ENCODE measurements at places on chromosomes 7 and 10. TPM values are rescaled to one million over a fixed set of nuclear protein-coding genes. Genes with fewer than 3 reads are reported as not detected.

The VENTX gene
- not detected for total RNA-seq

DNA sequence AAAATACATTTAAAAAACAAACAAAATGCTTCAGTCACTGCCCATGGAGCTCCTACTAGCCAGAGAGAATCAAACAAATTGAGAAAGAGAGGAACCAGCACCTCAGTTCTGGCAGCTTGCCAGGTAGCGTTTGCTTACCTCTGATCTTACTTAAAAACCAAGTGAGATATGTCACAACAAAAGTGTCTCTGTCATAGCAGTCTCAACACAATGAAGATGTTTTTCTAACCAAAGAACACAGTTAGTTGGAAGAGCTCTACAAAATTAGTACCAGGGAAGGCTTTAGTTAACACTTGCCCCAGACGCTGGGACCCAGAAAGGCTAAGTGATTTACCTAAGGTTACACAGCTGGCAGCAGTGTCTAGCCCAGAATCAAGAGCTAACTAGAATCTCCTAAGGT, 3.4 kb downstream of the DOCK4 start:
- no peak for DNase-seq

DNA sequence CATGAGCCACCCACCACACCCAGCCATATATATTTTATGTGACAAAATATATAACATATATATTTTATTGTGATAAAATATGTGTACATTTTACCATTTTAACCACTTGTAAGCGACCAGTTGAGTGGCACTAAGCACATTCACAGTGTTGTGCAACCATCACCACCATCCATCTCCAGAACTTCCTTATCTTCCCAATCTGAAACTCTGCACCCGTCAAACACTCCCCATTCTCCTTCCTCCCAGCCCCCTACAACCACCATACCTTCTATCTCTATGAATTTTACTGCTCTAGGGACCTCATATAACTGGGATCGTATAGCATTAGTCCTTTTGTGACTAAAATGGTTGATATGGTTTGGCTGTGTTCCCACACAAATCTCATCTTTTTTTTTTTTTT, 20.8 kb upstream of the CYTH3 start:
- no peak for DNase-seq

DNA sequence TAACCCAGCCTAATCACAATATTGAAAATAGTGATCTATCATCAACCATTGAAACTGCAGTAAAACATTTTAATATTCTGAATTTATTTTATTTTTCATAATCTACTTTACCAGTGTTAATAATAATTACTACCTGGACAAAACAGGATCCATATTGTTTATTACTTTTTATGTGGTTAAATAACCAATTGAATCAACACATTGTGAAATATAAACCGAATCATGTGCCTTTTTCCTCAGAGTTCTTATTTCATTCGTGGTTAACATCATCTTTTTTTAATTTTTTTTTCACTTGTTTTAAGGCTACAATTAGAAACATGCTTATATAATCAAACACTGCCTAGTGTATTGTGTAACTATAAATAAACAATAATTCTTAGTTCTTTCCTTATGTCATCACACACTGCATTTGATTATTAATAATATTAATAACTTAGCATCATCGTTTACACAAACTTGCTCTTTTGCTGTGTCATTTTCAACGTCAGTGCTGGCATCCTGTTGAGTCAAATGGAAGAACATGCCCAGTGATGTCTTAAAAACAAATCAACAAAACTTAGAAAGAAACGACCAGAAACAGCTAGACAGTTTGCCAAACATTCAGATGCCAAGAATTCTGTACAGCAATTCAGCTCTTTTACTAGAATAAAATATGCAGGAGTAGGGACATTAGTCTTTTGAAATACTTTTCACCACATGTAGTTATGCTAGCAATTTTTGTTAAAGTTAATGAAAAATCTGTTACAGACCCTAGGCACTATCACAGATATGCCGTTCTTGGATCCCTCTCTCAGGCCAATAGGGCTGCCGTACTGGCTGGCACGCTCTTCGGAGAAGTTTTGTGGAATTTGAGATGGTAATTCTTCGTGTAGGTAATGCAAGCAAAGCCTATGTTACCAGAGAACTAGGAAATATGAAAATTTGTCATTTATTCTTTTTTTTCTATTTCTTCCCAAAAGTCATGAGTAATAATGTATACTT, 330.4 kb upstream of the SEMA3A start:
- peak; percentile 43 for DNase-seq

GRCh38 chr7:124989911-124990310, 60.3 kb upstream of the POT1 start:
- DNase-seq: no peak

DNA sequence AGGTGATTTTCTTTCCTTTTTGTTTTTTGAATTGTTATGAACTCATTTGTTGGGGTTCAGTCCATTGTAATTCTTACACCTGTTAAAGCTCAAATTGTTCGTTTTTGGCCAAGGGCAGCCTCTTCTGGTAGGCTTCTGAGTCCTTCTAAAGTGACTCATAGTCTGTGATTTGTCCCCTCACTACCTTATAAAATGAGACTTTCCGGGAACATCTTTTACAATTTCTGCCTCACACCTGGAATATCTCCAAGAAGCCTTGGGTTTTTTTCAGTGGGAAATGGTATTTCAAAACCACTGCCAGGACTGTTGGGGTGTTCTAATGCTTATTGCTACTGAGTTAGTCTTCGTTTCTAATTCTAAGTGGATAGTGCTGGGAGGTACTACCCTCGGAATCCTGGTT, 56.7 kb downstream of the BMPR1A start:
- no peak for DNase-seq

- no peak for DNase-seq
Measured at GRCh38 chr7:2016761-2017480, 215.8 kb downstream of the MAD1L1 start.

DNA sequence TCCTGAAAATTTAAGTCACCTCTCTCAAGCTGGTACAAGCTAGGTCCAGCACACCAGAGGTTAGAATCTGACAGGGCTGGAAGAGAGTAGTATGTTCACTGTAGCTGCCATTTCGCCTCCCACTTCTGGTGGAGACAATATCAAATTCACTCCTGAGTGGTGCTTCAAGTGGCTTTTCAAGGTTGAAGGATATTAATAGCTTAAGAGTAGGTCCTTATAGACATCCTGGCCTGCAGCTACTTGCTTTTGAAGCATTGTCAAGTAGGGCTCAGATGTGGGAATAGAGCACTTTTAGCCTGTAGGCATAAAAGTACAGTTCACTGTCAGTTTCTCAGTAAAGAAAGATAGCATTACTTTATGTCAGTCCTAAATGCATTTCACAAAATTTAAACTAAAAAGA, 270.5 kb upstream of the PLPP4 start:
- no peak for DNase-seq

DNA sequence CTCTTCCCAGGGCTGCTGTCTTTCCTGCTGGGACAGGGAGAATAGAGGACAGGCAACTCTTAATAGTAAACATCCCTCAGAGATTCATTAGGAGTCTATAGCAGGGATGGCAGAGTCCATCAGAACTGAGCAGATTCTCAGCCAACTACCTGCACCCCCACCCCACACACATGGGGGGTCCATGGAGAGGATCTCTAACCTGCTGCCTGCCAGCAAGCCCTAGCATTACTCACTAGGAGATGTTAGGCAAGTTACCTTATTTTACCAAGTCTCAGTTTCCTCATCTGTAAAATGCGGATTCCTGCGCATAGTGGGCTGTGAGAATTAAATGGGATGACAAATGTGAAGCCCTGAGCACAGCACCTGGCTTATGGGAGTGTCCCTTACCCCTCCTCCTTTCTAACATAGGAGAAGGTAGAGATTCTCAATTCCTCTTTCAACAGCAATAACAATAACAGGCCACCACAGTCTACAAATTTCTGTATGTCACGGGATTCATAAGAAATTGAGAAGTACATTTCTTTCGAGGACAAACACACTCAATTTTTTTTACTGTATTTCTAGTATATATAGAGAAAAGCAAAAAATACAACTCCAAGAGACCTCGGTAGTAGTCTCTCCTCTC, 23.8 kb upstream of the WDR11 start:
- no peak for DNase-seq

- no peak for DNase-seq
Measured at GRCh38 chr10:115049960-115050359, 43.2 kb upstream of the ATRNL1 start.

- peak; percentile 39 for DNase-seq
Measured at GRCh38 chr7:8177109-8177933, 84.6 kb downstream of the ICA1 start.

DNA sequence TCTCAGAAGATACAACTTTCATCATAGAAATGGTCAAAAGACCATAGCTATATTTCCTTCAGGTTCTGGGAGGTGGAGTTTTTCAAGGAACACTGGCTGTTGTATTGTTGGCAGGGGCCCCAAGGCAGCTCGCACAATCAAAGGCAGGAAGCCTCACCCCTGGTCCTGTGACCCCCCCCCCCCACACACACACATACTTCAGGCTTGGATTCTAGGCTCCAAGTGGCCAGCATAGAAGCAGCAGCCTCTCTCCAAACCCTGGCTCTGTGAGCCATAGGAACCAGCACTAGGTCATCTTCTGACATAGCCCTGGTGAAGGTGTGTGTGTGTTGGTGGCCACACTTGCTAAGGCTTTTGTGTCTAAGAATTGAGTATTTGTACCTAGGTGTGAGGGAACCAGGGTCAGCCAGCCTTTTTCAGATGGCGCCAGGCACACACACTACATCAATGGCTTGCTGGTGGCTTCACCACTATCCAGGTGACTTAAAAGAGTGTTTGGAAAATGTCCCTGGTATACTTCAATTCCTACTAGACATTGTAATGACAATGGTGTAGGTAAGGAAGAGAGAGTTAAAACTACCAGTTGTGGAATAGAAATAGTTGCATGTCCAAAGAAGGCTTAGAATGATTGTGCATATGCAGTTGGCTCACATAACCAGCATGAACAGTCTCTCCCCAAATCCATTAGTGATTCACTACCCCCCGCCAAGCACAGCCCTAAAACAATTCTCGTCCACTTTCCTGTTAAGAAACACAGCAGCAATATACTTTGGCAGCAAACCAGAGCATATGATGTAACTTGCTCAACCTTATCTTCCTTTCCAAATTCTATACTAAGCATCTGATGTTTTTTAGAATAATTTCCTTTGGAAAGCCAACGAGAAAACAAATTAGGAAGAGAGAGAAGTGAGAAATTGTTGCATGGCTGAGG, 91.3 kb downstream of the AVL9 start:
- DNase-seq: peak; percentile 90

- DNase-seq: no peak
Measured at GRCh38 chr7:25117226-25118047, 7.6 kb downstream of the CYCS start.

GRCh38 chr7:73304071-73304470, 4.6 kb downstream of the NSUN5 start:
- no peak for DNase-seq

DNA sequence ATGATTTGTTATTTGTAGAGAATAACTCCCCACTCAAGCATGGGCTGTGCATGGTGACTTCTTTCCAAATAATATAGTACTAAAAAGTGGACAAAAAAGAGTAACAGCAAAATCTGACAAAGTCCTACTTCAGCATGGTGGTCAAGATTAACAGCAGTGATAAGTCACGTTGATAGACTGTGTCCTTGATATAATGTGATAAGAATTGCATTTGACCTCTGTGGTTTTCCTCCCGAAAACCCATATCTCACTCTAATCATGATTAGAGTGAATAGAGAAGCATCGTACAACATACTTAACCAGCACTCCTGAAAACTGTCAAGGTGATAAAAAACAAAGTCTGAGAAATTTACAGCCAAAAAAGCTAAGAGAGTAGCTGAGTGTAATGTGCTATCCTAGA, 42.4 kb downstream of the REEP3 start:
- no peak for DNase-seq

DNA sequence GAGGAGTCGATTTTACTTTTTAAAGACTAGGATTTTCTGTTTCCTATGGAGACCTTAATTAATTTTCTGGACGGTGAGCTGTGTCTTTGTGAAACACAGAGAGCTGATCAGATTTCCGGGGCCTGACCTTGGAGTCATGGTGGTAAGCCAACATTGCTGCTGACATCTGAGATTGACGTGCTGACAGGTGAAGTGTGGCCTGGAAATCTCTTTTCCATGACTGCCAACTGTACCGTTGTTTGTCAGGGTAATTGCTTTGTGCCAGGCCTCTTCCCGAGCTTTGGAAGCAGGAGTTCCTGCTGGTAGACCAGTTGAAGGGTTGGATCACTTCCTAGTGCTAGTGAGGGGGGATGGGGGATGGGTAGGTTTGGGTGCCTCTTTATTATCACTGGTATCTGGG, 71.2 kb downstream of the ADRA2A start:
- no peak for DNase-seq

DNA sequence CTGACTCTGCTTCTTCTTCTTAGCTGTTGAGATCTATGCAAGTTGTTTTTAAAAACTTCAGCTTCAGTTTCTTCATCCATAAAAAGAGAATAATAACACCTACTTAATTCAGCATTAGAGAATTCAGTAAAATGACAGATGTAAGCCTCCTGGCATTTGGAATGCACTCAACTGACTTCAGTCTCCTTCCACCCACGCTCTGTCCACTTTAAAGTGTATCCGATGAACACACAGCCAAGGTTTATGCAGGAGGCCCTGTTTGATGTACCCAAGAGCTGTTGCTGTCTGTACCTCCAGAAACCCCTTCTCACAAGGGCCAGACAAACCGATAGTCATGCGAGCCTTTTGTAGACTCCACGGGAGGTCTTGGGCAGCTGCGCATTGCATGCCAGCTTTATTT, 27.1 kb upstream of the SLC35B4 start:
- no peak for DNase-seq

DNA sequence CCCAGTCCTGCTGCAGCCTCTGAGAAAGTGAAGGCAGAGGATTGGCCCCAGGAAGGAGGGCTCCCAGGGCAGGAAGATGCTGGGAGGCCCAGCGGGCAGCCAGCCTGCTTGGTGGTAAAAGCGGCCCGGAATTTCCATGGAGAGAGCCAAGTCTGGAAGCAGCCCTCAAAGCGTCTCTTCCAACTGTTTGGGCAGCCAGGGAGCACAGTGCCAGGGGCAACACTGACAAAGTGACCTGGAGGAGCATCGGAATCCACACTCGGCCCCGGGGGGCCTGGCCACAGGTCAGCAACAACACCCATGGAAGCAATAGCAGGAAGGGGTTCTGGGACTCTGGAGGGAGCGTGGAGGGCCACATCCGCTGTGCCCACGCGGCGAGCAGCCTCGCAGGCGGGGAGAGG, 63.2 kb upstream of the FGFR2 start:
- DNase-seq: no peak

DNA sequence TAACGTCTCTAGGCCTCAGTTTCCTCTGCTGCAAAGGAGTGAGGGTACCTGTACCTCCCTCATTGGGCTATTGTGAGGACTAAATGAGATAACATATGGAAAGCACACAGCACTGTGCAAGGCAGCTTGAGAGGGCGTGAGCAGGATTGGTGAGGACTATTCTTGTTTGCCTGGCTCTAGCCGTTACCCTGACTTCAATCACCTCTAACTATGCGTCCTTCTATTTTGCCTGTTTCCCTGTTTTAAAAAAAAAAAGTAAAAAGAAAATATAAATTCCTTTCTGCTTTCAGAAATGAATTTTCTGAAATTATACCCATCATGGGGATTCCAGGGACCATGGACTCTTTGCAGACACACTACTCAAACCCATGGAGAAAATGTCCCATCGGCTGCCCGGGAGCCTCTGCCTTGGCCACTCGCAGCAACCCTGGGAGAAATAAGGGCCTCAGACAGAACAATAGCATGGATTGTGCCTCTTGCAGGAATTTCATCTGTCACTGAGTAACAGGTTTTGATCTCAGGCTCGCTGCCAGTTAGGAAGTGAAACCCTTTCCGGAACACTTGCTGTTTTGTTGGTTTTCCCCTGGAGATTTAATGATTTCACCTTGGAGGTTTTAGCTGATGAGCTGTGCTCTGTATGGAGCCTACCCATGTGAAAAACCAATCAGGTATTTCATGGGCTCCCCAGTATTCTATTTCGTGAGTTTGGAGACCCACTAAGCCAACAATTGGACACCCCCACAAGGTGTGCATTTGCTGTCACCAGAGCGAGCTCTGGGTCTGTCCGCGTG, 55.6 kb downstream of the STEAP1B start:
- peak; percentile 95 for DNase-seq

Data from pulmonary artery endothelial cell (primary cell).